ENCODE measurements at places on chromosomes 11 and 22. TPM values are rescaled to one million over a fixed set of nuclear protein-coding genes. Genes with fewer than 3 reads are reported as not detected.
A peak's percentile ranks its signal among the peaks of the same experiment; 100 is the strongest.

The ARVCF gene
- total RNA-seq, result 33.2 TPM

The CEP126 gene
- total RNA-seq, result 1.1 TPM

The OR4S2 gene
- not detected for total RNA-seq

The HBD gene
- not detected for total RNA-seq

The NLRP6 gene
- 0.19 TPM for total RNA-seq

- no peaks in the 10 kb centered on the region for H3K27me3 ChIP-seq
- no peak for DNase-seq
- H3K36me3 ChIP-seq, result no peaks in the 10 kb centered on the region
- no peak overlapping the region for H3K4me3 ChIP-seq
- H3K4me1 ChIP-seq, result peaks cover 12% of the 10 kb centered on the region
Measured at GRCh38 chr11:111416231-111416960, 37.3 kb upstream of the POU2AF1 start.

The PICK1 gene
- 39.5 TPM for total RNA-seq

- H3K4me1 ChIP-seq, result peaks cover 3% of the 10 kb centered on the region
- H3K27me3 ChIP-seq, result no peaks in the 10 kb centered on the region
Measured at GRCh38 chr22:45462034-45462655, 40.5 kb upstream of the FBLN1 start.

- no peak for DNase-seq
- H3K27ac ChIP-seq, result no peak overlapping the region
- H3K27me3 ChIP-seq, result no peaks in the 10 kb centered on the region
- no peaks in the 10 kb centered on the region for H3K4me1 ChIP-seq
Measured at GRCh38 chr22:17272511-17272991, 53.3 kb upstream of the ADA2 start.

DNA sequence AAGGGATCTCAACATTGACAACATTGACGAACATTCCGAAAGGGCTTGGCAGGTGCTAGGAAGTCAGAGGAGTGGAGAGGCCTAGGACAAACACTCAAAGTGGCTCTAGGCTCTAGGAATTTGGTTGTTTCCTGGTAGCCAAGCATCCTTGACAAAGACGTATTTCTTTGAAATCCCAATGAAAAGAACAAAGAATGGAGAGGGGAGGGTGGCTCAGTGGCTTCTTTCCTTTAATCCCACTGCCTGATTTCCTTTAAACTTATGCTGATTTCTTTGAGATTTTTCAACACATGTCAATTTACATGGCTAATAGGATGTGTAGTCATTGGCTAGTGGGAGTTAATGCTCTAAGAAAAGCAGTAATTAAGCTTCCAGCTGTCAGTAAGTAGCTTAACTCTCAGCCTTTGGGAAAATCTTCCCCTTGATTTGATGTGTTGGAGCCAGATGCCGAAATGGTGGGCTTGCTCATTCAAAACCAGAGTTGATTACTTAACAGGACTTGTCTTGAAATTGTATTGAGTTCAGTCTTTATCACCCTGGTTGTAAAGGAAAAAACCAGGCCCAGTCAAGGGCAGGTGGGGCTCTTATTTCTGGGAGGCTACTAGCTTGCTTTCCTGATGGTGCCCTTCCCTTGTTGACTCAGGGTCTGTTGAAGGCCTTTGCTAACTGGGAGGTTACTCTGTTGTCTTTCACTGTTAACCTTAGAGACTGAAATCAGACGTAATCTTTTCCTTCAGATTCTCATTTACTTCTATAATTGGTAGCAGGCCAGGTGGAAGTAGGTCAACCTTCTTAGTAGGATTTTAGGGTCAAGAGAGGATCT, 44.6 kb upstream of the SORL1-AS1 start:
- no peaks in the 10 kb centered on the region for H3K4me1 ChIP-seq
- H3K36me3 ChIP-seq, result no peaks in the 10 kb centered on the region
- no peak overlapping the region for H3K4me3 ChIP-seq
- DNase-seq, result no peak

DNA sequence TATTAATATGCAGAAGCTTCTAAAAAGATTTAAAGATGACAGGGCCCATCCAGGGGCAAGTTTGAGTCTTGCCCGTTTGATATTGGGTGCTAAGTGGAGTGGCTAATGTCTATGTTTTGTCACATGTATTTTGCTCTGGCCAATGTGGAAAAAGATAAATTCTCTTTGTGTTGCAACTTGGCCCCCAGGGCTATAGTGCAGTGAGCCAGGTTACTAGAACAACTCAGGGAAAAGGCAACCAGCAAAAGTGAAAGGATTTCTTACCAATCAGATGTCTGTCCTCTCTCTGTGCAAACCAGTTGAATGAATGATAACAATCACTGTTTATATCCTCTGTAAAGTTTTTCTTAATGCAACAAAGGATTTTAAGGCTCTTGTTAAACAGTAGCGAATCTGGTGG, 4.6 kb upstream of the CLNS1A start:
- DNase-seq, result no peak
- H3K36me3 ChIP-seq, result no peaks in the 10 kb centered on the region
- no peak overlapping the region for H3K27ac ChIP-seq
- H3K4me1 ChIP-seq, result no peaks in the 10 kb centered on the region
- H3K27me3 ChIP-seq, result no peaks in the 10 kb centered on the region
- H3K4me3 ChIP-seq, result no peak overlapping the region

DNA sequence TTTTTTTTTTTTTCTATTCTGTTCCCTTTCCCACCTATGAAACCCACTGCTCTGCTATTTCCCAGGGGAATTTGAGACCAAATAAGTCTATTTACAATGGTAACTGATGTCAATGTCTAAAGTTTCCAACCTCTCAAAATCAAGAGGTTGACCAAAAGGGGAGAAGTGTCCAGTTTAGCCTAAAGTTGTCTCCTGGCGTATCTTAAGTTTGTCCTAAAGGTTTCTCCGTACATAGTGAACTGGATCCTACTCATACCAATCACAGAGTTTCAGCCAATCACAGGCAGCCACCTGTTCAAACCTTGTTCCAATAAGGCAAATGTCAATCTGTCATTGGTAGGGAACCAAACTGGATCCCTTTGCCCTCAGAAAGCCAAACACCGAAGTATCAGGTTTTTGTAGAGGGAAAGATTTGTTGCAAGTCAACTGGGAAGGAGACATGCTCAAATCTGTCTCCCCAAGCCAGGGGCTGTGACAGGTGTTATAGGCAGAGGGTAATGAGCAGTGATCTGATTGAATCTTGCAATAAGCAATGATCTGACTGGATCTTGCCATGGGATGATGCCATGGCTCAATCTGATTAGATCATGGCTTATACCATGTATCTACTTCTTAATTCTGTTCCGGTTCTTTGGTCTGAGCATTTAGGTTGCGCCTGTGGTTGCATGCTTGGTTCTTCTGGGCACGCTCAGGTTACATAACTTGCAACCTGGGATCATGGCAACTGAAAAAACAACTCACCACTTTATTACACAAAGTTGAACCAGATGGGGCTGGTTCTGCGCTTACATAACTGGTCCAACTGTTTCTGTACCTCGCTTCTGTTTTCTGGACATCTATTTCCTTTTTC, 1.1 kb upstream of the VPS37C start:
- peak overlapping the region; percentile 98 for H3K27ac ChIP-seq
- DNase-seq, result no peak
- peak overlapping the region; percentile 82 for H3K4me3 ChIP-seq
- no peaks in the 10 kb centered on the region for H3K27me3 ChIP-seq
- H3K36me3 ChIP-seq, result no peaks in the 10 kb centered on the region

The SCO2 gene
- not detected for total RNA-seq

DNA sequence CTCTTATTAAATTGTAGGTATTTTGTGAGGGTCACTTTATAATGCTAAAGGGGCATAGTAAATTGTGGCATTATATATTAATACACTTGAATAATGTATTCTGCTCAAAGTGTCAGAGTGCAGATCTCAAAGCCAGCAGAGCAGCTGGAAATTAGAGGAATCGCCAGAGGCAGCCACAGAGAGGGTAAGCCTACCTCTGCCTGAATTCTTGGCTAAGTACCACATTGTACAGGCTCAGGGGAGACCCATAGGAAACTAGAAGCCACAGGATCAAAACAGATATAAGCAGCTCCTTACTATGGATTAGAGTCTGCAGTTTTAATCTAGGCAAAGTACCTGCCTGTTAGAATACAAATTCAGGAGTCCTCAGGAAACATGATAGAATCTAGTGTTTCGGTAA, 249.3 kb downstream of the DDX10 start:
- H3K4me3 ChIP-seq, result no peak overlapping the region
- H3K4me1 ChIP-seq, result no peaks in the 10 kb centered on the region
- no peaks in the 10 kb centered on the region for H3K27me3 ChIP-seq
- no peak overlapping the region for H3K27ac ChIP-seq
- DNase-seq, result no peak

DNA sequence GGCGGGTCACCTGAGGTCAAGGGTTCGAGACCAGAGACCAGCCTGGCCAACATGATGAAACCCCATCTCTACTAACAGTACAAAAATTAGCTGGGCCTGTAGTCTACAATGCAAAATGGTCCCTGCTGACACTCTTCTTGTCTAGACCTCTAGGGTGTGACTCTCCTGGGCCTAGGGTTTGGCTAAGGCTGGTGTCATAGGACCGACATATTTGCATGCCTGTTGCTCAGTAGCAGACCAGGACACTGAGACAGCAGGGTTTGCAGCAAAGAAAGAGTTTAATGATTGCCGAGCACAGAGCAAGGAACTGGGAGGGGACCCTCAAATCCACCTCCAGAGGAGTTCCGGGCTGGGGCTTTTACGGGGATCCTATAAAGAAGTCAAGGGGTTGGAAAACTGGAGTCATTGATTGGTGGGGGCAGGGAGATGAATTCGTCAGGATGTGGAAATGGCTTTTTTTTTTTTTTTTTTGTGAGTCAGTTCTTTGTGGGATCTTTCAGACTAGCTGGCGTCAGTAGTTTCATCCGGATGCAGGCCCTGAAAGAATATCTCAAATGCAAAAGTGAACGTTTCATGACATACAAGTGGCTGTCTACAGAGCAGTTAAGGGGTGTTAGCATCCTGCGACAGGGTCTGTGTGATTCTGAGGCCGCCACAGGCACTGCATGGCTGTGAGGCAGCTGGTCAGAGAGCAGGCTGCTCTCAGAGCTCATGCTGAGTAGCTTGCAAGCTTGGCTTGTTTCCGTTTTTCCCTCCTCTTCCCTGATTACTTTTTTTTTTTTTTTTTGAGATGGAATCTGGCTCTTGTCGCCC, 27.2 kb upstream of the A4GALT start:
- peaks cover 53% of the 10 kb centered on the region for H3K4me1 ChIP-seq
- no peak overlapping the region for H3K4me3 ChIP-seq
- no peaks in the 10 kb centered on the region for H3K27me3 ChIP-seq
- peak overlapping the region; percentile 84 for H3K27ac ChIP-seq
- DNase-seq, result no peak

DNA sequence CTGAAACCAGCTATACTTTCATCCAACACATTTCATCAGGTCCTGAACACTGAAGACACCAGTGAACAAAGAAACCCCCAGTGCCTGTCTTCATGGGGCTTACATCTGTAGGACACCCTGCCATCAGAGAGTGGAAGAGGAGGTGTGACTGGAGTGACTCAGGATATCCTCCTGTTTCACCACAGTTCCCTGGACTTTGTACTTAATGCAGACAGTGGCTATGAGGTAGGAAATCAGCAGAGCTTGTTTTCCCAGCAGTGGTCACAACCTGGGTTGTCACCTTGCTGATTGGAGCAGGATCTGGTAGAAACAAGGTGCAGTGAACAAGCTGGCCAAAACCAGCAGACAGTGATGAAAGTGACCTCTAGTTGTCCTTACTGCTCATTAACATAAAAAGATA, 128.8 kb downstream of the KIRREL3 start:
- no peak for DNase-seq
- no peaks in the 10 kb centered on the region for H3K4me1 ChIP-seq
- H3K36me3 ChIP-seq, result no peaks in the 10 kb centered on the region
- no peak overlapping the region for H3K4me3 ChIP-seq
- no peaks in the 10 kb centered on the region for H3K27me3 ChIP-seq

- H3K36me3 ChIP-seq, result no peaks in the 10 kb centered on the region
- H3K27me3 ChIP-seq, result no peaks in the 10 kb centered on the region
- no peak overlapping the region for H3K4me3 ChIP-seq
- H3K27ac ChIP-seq, result no peak overlapping the region
- H3K4me1 ChIP-seq, result no peaks in the 10 kb centered on the region
Measured at GRCh38 chr11:112822478-112823274, 138.5 kb upstream of the NCAM1 start.

The SPECC1L gene
- total RNA-seq, result 59.2 TPM

The OR5B2 gene
- not detected for total RNA-seq

The OR52A1 gene
- total RNA-seq, result not detected

The CREB3L1 gene
- 18.6 TPM for total RNA-seq

DNA sequence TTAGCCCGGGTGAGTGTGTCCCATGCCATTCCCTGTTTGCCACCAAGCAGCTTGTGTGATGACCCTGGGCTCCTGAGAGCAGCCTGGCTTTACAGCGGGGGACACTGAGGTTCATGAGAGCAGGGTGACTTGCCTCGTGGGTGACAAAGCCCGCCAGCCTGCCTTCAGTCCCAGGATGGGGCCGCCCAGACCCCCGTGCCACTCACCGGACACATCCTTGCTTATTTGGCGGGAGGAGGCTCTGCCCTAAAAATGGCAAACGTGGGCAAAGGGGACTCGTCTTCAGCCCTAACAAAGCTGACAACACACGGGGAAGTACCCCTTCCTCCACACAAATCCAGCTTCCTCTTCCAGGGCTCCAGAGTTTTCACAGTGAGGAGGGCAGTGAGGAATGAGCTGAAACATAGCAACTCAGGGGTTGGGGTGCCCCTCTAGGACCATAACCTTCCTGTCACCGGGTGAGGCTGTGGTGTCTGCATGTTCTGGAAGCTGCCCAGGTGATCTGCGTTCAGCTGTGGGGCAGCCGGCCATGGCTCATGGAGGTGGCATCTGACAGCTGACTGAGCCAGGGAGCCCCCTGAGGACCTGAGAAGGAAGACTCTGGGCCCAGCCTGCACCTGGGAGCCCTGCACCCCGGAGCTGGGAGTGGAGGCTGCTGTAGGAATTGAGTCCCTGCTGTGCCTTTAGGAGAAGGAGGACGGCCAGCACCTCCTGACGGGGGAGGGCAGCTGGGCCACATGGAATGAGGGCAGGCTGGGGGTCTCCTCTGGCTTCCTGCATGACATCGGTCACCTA, 16.7 kb downstream of the RIBC2 start:
- no peaks in the 10 kb centered on the region for H3K27me3 ChIP-seq
- no peak overlapping the region for H3K4me3 ChIP-seq
- no peak overlapping the region for H3K27ac ChIP-seq
- no peaks in the 10 kb centered on the region for H3K4me1 ChIP-seq

- no peak overlapping the region for H3K27ac ChIP-seq
- peaks cover 21% of the 10 kb centered on the region for H3K36me3 ChIP-seq
- H3K27me3 ChIP-seq, result no peaks in the 10 kb centered on the region
- peaks cover 4% of the 10 kb centered on the region for H3K4me1 ChIP-seq
- DNase-seq, result no peak
- H3K4me3 ChIP-seq, result no peak overlapping the region
Measured at GRCh38 chr11:77602381-77603088, 12.8 kb downstream of the AQP11 start.

The GRM5 gene
- total RNA-seq, result not detected

DNA sequence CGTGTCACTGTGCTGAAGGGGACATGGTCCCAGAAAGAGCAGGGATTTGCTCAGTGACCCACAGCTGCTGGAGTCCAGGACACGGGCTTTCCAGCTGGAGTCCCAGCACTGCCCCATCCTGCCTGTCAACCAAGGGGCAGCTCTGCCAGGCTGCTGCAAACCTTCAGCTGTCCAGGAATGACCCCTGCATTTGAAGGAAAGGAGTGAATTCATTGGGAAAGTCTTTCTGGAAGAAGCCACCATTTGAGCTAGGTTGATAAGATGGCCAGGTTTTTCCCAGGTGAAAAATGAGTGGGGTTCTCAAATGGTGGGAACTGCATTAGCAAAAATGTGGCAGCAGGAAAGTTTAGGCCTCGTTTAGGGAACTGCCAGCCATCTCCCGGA, 9.4 kb downstream of the KCNK7 start:
- peaks cover 62% of the 10 kb centered on the region for H3K36me3 ChIP-seq
- no peaks in the 10 kb centered on the region for H3K27me3 ChIP-seq
- DNase-seq, result no peak
- H3K4me3 ChIP-seq, result no peak overlapping the region
- peak overlapping the region; percentile 90 for H3K27ac ChIP-seq
- peaks cover 41% of the 10 kb centered on the region for H3K4me1 ChIP-seq
